Right atrium auricular region (tissue), 2 donors: ENCODE measurements at places on chromosomes 7 and 10. TPM values are rescaled to one million over a fixed set of nuclear protein-coding genes. Genes with fewer than 3 reads are reported as not detected.

Gene FGFR2
- total RNA-seq, result 19.0 TPM

DNA sequence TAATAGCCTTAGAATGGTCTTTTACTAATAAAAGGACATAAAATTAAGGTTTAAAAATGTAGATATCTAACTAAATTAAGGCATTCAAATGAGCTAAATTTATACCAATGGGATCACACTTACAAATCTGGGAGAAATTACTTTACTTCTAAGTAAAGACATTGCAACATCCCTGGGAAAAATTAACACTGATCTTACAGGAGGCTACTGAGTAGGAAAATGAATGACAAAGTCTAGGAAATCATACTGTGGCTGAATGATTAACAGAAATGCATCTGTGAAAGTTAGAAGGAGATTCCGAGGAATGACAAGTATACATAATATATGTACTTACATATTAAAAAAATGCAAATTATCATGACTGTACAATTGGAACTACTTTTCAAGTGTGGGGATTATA is 38.3 kb downstream of the CACNA2D1 start:
- DNase-seq, result no peak

DNA sequence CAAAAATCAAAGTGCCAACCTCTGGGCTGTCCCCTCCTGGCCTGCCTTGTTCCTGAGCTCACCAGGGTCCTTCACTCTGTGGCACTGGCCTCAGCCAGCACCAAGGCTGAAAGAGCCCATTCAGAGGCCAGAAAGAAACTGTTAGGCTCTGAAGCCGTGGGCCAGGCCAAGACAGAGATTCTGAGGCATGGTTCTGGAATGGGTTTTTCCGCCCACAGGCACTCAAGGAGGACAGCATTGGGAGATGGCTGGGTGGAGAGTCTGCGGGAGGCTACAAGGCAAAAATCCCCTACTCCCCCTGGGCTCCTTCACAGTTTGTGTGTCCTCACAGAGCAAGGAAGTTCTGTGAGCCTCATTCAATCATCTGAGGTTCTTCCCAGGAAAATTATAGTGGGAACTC is 31.7 kb downstream of the GRIFIN start:
- peak; percentile 75 for DNase-seq

DNA sequence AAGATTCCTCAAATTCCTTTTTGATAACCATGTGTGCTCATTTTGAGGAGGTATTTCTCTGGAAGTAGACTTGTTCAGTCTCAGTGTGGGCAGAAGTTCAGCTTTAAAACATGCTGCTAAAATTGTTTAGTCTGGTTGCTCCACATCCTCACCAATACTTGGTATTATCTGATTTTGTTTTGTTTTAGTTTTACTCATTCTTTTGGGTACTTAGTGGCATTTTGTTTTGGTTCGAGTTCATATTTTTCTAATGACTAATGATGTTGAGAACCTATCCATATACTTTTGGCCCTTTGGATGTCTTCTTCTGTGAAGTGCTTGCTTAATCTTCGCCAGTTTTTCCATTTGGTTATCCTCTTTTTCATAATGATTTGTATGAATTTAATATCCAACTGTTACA is 694.2 kb upstream of the FZD8 start:
- DNase-seq, result no peak

DNA sequence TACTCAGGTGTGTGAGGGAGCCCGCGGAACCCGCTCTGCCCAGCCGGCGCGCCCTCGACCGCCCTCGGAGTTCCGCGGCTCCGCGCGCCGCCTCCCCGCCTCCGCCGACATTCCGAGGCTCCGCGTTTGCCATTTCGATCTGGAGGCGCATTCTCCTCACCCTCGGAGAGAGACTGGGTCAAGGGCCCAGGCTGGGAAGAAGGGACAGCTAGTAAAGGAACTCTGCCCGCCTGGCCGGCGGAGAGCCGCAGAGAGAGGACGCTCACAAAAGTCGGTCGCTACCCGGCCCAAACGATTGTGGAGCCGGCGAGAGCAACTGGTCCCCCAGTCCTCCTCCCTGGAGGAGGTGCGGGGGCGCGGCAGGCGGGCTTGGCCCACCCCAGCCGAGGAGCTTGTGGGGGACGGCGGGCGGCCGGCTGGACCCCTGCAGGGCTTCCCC is 74.5 kb upstream of the LEP start:
- no peak for DNase-seq

Gene MMP21
- 0.28 TPM for total RNA-seq
